ENCODE measurements at places on chromosomes 3 and 15. TPM values are rescaled to one million over a fixed set of nuclear protein-coding genes. Genes with fewer than 3 reads are reported as not detected.

DNA sequence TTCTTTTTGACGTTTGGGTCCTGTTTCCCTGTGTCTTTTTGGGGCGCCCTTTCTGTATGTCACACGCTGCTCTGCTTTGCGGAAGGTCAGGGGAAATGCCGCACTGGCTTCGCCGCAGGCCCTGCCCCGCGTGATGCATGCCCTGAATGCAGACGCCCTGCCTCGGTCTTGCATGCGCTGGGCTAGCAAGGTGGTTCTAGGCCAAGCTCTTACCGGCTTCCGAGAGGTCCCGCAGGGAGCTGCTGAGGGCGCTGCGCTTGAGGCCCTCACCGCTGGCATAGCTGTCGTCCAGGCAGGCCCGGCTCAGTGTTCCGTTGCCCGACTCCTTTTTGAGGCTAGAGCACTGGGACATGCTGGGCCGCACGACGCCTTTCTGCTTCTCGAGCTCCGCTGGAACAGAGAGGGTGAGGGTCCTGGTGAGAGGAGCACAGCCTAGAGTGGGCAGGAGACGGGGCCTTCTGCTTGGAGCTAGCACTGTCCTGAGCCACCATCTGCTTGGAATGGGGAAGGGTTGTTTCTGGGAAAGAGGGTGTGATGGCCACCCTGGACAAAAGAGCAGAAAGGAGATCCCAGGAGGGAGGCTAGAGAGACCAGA is 66.9 kb upstream of the RPL32 start:
- ATAC-seq = no peak

DNA sequence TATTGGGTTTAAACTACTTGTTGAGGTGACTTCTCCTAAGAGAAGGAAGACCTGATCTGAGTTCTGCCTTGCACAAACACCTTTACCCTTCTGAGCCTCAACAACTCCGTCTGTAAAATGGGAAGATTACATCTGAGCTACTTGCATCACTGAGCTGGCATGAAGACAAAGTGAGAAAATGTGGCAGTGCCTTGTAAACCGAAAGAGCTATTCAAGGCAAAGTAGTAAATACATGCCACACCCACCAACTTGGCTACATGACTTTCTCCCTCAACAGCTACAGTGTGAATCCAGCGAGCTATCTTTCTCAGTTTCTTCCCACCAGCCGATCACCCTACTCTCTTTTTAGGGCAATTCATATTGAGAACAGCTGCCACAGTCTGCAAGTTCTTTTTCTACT is 148.3 kb downstream of the FOXB1 start:
- ATAC-seq = no peak

GRCh38 chr3:189655617-189656016 is 24.4 kb downstream of the TP63 start:
- ATAC-seq = no peak

GRCh38 chr3:16190704-16191103 is 16.2 kb downstream of the GALNT15 start:
- no peak for ATAC-seq

DNA sequence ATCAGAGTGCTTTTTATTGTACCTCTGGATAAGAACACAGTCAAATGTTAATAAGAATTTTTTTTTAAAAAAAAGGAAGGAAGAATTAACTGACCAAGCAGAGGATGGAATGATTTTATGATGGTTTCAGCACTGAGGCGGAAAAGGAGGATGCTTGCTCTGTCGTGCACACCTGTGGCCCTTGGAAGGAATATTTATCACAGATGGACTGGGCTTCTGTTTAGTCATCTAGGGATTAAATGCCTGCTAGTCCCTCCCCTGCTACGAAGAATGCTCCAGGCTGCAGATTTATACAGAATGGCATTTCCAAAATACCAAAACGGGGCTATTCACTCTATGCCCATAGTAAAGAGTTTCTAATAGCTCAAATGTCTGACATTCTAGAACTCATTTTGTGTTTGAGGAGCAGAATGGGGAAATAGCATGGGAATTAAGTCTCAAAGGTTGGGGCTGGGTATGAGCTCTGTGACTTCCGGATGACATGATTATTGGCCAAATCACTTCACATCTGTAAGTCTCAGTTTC is 92.8 kb upstream of the BCL6 start:
- ATAC-seq = no peak

DNA sequence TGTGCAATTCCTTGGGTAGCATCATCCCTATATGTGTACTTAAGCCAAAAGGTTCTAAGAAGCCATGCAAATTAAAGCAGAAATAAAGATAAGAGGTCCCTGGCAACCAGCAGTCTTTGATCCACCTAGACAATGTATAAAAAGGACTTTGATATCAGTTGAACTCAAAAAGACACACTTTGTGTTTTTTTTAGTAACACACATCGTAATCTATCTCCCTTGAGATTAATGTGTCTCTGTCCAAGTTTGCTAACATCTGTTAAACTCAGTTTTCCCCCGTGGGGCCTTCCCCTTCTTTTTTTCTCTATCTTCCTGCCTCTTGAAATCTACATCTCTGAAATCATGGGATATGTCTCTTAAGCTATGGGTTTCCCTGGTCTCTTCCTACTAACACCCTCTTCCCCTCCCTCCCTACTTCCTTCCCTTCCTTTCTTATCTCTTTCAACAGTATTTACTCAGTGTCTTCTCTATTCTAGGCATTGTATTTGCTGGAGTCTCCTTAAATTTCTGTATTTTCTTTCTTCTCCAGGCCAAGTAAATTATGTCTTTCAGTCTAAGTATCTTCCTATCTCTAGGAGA is 27.7 kb downstream of the ALDH1A2 start:
- ATAC-seq = no peak

GRCh38 chr15:101269479-101270223 is 7.6 kb downstream of the SELENOS start:
- no peak for ATAC-seq

DNA sequence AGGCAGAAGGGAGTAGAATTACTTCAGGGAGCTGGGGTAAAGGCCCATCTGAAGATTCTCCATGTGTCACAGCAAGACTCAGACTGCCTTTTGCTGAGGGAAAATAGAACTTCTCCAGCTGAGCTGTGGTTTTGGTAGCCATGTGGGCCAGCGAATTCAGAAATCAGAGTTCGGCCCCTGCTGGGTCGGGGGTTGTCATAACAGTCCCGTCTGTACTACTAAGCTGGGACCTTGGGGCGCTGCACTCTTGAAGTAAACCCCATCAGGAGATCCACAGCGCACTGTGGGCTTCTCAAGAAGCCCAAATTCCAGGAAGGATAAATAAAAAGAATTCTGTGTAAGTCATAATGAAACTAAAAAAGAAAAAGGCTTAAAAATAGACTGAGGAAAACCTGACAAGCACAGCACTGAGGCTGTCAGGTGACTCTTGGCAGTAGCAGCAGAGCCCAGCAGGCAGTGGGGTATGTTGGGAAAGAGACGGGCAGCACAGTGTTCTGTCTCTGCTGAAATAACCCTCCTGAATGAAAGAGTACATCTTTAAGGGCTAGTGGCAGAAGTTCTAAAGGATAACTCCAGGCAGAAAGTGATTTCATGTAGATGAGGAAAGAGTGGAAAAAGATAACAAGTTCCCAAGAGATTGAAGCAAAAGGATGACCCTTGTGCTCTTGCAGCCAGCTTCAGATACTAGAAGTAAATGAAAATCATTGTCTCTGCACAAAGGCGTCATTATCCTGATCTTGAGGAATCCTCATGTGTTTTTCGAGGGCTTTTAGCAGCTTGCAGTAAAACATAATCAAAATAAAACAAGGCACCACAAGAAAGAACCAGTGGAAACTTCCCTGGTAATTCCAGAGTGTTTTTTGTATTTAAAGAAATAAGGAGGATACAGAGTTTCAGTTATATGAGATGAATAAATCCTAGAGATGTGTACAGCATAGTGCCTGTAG is 74.5 kb downstream of the RAB7A start:
- no peak for ATAC-seq

- no peak for ATAC-seq
Measured at GRCh38 chr3:30112411-30112810, 494.0 kb upstream of the TGFBR2 start.

CFAP100 gene
- not detected for total RNA-seq

KNG1 gene
- total RNA-seq = not detected

RETNLB gene
- total RNA-seq = not detected

KCNMB3 gene
- total RNA-seq = 0.68 TPM

GOLGA8Q gene
- total RNA-seq = not detected
